ENCODE measurements at places on chromosomes 4 and X.

DNA sequence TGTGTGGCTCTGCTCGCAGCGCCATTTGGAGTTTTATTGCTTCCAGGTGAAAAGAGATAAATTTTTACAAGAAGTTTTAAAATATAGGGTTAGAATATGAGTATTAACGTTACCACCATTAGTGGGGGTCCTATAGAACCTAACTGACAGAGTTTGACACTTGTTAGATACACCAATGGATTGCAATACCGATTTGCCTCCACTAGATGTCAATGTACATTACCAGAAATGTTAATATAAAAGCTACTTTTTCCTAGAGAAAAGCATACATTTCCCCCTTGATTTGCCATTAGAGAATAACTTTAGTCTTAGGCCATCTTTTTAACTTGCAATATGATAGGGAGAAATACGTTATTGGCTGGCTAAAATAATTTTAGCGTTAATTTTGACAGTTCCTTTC, 108.4 kb downstream of the LINC00632 start:
- no peak for DNase-seq

GRCh38 chr4:19278665-19279064, 973.0 kb upstream of the SLIT2 start:
- DNase-seq, result no peak

GRCh38 chr4:147482281-147482680, 1.4 kb downstream of the EDNRA start:
- DNase-seq, result no peak

DNA sequence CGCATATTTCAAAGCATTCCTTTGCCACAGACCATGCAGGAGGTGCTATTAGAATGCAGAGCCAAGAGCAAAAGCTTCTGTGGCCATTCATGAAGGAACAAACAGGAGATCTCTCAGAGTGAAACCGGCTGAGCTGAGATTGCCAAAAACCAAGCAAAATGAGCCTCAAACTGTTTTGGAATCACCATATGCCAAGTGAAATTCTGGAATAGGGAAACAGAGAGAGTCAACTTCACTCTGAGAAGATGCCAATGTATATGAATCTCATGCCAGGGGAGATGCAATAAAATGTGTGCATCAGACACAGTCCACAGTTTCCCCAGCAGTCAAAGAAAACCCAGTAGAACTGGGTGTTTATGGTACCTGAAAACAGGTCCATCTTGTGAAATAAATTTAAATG, 42.3 kb downstream of the SRPX start:
- DNase-seq, result no peak

- DNase-seq, result no peak
These were observed 6.9 kb upstream of the WDR1 start for GRCh38 chr4:10123227-10124101.

DNA sequence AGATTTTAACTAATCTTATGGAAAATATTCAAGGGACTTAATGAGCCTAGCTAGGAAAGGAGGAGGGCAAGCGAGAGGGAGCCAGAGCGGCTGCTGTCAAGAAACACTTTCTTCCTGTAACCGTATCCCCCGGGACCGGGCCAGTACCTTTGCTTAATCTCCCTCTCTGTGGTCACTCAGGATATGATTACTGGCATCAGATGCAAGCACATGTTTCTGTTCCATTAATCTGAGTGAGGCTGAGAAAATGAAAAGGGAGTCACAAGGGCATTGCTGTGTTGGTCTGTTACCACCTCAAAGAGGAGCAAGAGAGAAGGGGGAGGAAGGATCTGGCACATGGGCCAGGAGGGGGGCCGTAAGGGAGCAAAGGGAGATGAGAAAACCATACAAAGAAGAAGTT, 356.7 kb upstream of the GATB start:
- DNase-seq, result no peak

DNA sequence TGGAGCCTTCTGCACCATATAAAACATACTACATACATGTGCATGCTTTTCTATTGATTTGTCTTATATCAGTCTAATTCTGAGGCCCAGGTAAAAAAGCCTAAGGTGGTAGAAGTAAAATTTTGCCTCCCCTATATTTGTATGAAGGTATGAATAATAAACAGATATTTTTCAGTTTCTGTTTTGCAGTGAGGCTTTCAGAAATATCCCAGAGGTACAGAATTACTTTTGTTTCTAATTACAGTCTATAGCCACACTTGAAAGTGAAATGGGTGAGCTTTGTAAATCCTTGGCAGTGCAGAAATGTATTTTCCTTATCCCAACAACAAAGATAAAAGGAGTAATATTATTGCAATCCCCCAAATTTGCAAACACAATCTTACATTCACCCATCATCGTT, 59.5 kb downstream of the DDX60 start:
- DNase-seq, result no peak

DNA sequence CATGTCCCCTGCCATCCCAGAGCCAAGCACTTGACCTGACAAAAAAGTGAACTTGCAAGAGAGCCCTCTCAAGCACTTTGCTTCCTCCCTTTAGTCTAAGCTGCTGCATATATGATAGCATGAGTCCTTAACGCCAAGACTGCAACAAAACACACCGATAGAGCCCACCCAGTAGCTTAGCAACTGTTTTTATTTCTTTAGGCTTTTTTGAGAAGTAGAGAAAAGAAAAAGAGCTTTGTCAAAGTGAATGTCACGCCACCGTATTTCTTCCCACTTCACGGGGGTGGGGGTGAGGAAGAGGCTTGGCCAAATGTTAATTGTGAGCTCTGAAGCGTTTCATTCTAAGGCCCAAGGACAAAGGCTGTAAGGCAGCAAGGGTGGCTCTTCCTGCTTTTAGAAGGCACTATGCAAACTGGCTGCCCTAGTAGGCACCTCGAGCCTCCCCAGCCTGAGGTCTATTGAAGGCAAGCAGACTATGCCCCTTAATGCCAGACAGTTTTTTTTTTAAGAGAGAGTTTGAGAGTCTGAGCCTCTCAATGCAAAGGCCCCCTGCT, 138.6 kb downstream of the HS6ST2 start:
- no peak for DNase-seq

DNA sequence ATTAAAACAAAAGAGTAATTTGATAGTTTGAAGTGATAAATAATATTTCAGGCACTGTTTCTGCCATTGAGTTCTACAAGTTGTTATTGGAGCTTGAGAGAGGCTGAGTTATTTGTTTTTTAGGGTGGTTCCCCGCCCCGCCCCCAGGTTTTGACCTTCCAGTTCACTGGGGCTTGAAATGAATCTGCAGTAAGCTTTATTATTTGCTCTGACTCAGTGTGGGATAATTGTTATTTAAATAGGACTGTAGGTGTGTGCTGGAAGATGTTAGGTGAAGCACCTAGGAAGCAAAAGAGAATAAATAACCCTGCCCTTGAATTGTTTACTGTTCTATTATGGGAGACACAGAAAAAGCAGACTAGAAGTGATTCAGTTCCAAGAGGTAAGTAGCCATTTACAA, 81.2 kb upstream of the KCNIP4 start:
- DNase-seq, result no peak

- DNase-seq, result no peak
These were observed 7.5 kb upstream of the CXCL6 start for GRCh38 chr4:73828956-73829355.

DNA sequence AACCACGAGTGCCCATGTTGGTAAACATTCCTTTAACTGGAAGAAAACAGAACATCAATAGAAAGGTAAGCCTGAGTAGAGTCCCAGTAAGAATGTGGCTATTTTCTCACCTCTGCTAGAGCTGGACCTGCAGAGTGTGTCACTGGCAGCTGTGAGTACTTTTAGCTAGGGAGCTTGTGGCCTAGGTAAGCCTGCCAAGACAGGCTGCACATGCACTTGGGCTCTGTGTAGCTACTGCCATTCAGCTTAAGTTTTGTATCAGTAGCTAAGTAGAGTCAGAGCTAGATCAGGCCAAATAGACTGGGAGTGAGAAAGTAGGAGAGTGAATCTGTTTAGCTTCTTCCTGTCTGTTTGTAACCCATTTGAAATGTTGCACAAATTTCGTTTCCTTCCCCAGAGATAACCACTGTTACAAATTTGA, 35.3 kb downstream of the RBPJ start:
- no peak for DNase-seq

- no peak for DNase-seq
These were observed 3.9 kb downstream of the PDCL2 start for GRCh38 chr4:55588160-55588559.

DNA sequence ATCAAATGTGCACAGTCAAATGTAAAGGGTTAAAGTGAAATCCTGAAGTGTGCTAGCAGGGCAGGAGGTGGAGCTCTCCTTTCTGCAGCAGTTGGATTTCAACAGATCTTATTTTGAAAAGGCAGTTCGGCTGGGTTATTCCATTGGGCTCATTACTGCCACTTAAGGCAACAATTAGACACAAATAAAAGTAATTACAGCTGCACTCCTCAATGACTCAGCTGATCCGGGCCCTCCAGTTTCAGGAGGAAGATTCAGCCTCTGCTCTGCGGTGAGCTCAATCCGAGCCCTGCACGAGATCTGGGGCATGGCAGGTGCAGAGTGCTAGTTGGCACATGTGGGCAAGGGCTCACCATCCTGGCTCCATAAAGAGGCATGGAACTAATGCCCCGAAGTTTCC, 85.4 kb downstream of the PHKA2 start:
- no peak for DNase-seq

GRCh38 chrX:52424656-52425055, 55.8 kb downstream of the XAGE2 start:
- DNase-seq, result no peak

GRCh38 chr4:165010487-165010886, 21.3 kb upstream of the TRIM60 start:
- DNase-seq, result no peak

GRCh38 chr4:100985576-100985975, 361.8 kb downstream of the PPP3CA start:
- DNase-seq, result no peak

DNA sequence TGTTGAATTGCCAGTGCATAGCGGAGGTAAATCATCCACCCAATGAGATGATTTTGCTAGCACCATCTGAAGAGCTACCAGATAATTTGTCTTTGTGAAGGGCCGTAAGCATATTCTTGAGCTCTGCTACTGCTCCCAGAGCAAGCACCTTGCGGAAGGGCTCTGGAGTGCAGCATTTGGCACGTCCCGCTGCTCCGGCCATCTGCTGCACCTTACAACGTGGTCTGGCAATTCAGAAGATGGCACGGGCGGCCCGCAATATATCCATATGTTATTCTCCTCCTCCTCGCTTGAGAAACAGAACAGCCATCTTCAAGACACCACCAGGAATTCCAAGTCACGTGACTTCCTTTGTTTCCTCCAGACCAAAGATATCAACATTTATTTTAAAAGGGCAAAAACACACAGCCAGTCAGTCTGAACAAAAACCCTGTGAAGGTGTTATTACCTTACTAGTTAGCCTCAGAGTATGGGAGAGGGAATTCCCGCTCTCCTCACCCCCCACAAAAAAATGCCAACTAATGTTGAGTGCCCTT, 1095.7 kb upstream of the TENM3 start:
- DNase-seq, result no peak

DNA sequence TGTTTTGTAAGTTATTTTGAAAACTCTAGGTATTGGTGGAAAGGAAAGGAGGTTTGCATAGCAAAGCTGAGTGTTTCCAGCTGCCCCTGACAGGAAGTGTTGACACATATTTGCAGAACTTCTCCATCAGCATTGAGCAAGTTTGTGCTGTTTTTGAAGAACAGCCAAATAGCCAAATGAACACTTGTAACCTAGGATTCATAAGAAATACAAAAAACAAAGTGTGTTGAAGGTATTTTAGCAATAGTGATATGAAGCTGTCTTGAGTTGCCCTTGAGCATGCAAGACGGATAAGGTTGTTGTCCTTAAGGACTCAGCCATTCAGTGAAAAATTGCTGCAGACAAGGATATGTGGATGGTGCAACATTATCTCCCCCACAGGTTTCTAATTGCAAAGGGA, 68.3 kb upstream of the PGM2 start:
- DNase-seq, result no peak

- DNase-seq, result no peak
These were observed 357 bp upstream of the ADGRG2 start for GRCh38 chrX:19122641-19123009.

- DNase-seq, result no peak
These were observed 374.8 kb upstream of the ANXA10 start for GRCh38 chr4:167717495-167717894.

DNA sequence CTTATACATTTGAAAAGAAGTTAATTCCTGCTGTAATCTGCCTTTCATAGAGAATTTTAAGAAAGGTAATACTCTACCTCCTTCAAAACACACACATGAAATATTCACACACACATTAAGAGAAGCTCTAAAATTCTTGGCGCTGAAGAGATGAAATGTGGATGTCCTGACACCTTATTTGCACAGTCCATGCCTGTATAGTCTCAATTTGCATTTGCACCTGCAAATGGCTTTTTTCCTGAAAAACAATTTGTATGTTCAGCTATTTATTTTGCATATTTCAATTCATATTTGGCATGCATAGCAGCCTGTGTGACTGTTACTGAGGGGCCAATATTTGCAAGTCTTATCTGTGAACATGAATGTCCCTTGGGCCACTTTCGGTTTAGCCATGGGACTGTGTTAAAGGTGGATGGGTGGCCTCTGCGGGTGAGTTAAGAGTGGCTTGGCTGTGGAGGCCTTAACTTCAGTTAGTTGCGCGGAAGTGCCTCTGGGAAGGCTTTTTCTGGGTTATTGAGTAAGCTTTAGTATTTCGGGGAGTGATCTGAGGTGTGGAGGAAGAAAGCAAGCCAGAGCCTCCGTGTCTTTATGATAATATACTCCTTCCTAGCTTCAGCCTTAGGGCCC, 443.3 kb upstream of the FAT1 start:
- DNase-seq, result no peak

DNA sequence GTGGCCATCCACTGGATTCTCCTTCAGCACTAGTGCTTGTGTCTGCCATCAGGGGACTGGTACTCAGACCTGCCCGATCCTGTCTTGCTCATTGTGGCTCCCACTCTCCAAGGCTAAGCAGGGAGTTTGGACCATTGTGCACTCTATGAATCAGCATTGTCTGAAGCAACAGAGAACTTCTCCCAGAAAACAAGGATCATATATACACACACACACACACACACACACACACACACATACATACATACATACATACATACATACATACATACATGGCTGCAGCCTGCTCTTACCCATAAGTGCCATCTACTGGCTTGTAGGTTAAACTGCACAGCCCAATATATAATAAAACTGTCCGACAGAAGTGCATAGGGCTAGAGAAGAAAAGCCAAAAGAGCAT, 345.3 kb upstream of the LCORL start:
- no peak for DNase-seq

- no peak for DNase-seq
These were observed 7.3 kb downstream of the TRIM75 start for GRCh38 chr4:165060938-165061337.

GRCh38 chr4:148557793-148558192, 115.6 kb upstream of the NR3C2 start:
- DNase-seq, result no peak

GRCh38 chrX:150806827-150807226, 91.6 kb downstream of the CD99L2 start:
- DNase-seq, result no peak

Data from NCI-H510A (cell line).